ENCODE measurements at places on chromosomes 12 and 14.

GRCh38 chr12:12590961-12591360 lies 20.7 kb upstream of the CREBL2 start:
- no peak for DNase-seq

GRCh38 chr12:40054555-40055227 lies 51.2 kb downstream of the SLC2A13 start:
- DNase-seq, result no peak

DNA sequence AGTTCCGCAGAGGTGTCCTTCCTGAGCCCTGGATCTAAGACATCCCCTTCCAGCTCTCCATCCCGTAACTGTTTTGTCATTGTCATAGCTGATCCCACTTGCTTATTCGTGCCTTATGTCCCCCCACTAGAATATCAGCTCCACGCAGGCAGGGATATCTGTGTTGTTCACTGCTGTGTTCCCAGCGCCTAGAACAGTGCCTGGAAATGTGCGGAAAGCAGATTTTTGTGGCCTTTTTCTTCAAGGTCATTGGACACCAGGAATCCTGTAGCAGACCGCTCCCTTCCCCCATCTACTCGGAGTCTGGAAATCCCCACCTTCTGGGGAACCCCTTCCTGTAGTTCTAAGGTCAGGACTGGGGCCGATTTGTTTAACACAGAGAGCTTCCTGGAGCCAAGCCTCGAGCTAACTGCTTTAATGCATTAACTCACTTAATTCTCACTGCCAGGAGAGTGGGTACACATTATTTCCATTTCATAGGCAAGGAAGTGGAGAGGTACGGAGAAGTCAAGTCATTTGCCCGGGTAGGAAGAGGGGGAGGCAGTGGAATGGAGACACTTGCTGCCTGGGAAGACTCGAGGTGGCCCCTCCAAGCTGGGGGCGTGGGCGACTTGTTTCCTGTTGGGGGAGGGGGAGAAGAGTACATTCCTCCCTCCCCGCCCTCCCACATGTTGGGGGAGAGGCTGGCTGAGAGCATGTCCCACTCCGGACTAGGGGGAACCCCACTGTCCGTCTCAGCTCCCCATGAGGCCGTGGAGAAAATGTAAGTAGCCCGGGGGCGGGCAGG lies 1.2 kb upstream of the SH2B3 start:
- peak; percentile 58 for DNase-seq

- DNase-seq, result peak; percentile 57
These were observed 285.9 kb downstream of the BMP4 start for GRCh38 chr14:53670701-53671100.

DNA sequence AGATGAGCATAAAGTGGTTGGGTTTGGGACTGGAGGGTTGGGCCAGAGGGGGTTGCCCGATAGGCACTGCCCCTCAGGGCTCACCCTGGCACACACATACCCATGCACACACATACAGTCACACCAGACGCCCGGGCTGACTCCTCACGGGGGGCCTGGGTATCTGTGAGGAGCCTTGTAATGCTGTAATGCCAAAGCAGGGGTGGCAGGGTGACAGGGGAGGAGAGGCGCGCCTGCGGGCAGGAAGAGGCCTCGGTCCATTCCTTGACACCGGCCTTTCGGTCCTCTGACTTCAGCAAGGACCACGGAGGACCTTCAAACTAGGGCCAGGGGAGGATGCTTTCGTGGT lies 375 bp downstream of the FAIM2 start:
- DNase-seq, result no peak

GRCh38 chr14:39673270-39673711 lies 241.1 kb upstream of the FBXO33 start:
- no peak for DNase-seq

DNA sequence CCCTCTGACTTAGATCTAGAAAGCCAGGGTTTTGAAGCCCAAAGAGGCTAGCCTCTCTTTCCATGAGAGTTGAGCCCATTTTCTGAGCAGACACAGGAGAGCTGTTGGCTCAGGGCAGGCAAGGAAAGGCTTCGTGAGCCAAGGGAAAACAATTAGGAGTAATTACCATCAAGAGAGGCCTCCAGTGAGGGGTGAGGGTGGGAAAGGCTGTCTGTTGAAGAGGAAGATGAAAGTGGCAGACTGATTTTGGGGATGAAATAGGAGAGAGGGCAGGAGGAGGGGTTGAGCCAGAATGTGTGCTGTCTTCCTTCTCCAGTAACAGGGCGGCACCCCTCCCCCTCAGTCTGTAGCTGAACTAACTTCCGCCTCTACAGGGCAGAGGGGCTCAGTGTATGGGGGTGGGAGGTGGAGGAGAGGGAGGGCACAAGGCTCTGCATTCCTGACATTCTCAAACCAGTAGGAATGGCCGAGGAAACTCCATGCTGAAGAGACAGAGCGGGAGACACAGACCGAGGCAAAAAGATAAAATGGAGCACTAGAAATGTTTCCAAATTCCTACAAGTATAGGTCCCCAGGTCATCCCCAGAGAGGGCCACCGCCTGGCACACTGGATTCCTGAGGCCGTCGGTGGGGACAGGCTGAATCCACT lies 33.1 kb upstream of the COL2A1 start:
- peak; percentile 27 for DNase-seq

Data from urothelium cell line (cell line).